ENCODE measurements at places on chromosomes 13 and 19.
A peak's percentile ranks its signal among the peaks of the same experiment; 100 is the strongest.

- no peak for DNase-seq
Measured at GRCh38 chr13:41851351-41851750, 109.6 kb downstream of the VWA8 start.

- DNase-seq: peak; percentile 58
Measured at GRCh38 chr19:40718774-40719391, 2.0 kb downstream of the ITPKC start.

- DNase-seq: peak; percentile 3
Measured at GRCh38 chr19:14536926-14537692, 7.7 kb downstream of the TECR start.

DNA sequence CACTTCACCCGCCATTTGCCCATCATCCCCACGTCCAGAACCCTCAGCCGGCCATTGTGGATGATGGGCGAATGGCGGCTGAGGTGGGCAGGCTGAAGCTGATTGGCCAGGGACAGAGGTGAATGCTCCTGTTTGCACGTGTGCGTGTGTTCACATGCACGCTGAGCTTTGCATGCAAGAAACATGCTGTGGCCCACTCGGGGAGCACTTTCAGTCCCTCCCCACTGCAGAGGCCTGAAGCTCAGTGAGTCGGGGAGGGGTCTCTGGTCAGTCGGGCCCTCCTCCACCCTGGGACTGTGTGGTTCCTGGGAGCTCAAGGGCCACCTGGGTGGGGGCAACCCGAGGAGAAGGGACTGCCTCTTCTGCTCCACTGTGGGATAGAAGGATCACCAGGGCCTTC, 24.9 kb downstream of the CEBPA start:
- no peak for DNase-seq

DNA sequence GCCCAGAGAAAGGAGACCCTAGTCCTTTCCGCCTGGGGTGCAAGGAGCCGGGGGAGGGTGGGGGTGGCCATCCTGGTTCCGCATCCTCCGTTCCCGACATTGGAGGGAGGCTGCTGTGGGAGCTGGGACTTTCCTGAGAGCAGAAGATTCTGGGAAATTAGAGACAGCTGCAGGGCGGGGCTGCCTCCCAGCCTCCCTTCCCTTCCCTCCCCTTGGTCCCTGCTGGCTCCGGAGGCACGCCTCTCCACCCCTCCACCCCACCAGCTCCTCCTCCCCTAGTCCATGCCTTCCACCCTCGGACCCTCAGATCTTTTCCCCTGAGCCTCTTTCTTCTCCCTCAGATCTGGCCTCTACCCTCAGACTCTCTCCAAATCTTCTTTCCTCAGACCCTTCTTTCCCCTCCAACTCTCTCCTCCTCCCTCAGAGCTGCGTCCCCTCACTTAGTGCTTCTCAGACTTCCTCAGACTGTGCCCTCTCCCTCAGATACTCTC, 3.1 kb upstream of the BCL3 start:
- peak; percentile 77 for DNase-seq

GRCh38 chr13:97826421-97827012, 127.0 kb upstream of the IPO5 start:
- no peak for DNase-seq

DNA sequence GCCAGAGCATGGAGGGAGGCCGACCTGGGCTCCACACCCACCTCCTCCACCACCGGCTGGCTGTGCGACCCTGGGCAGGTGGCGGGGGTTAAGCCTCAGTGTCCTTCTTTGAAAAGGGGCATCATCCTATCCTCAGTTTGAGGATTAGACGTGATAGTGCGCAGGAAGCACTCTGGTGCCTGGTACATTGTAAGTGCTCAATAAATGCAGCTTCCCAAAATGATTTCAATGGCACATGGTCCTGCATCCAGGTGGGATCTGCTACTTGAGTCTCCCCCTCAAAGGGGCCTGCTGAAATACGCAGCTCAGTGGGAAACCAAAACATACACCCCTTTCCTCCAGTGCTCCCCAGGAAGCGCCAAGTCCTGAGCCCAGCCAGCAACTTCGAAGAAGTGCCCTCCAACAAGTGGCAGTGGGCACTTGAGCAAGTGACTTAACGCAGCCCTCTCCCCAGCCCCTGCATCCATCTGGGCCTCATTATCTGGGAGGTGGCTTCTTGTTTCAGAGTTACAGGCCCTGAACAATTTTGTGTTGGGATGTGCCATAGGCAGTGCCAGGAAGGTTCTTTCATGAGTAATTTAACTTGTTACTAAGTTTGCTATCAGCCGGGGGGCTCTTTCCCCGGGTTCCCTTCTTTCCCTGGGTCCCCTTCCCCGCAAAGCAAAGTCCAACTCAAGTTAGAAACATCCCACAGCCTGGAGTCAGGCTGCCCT, 17.9 kb downstream of the ACTN4 start:
- DNase-seq: peak; percentile 0

DNA sequence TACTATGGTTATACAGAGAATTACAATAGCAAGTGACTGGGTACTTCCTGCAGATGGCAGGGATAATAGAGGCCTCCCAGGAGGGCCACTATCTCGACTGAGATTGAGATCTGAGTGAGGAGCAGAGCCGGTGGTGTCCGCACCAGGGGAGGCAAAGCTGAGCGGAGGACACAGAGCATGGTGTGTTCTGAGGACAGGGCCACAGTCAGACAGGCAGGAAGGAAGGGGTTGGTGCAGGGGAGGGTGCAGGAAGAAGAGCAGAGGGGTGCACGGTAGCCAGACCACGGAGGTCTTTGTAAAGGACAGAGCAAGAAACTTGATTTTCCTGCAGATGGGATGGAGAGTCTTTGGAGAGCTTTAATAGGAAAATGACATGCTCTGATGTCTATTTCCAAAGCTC, 152.4 kb downstream of the SHISA2 start:
- no peak for DNase-seq

DNA sequence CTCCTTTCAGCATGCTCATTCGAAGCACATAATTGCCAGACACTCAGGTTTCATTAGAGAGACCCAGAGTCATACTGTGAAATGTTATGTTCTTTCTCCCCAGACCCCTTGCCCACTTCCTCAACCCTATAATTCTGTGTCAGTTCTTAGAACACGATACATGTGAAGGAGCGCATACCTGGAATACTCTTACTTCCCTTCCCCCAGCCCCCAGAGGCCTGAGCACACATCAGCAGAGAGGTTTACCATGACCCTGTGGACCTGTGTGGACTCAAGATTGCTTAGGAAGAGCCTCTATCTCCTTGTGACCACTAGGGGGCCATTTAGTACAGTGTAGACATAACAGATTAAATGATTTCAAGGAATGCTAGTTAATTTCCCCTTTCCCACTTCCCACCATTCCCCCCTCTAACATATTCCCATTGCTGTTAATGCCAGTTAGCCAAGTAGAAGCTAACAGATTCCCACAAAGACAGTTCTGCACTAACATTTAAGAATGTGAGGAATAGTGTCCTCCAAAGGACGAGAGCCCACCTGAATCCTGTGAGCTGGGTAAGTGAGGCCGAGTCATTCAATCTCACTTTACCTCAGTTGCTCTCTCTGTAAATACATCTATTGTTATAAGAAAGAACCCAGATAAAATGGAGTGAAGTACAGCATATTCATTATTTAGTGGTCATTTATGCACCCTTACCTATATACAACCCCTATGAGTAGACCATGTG, 154.2 kb upstream of the MAB21L1 start:
- DNase-seq: no peak

DNA sequence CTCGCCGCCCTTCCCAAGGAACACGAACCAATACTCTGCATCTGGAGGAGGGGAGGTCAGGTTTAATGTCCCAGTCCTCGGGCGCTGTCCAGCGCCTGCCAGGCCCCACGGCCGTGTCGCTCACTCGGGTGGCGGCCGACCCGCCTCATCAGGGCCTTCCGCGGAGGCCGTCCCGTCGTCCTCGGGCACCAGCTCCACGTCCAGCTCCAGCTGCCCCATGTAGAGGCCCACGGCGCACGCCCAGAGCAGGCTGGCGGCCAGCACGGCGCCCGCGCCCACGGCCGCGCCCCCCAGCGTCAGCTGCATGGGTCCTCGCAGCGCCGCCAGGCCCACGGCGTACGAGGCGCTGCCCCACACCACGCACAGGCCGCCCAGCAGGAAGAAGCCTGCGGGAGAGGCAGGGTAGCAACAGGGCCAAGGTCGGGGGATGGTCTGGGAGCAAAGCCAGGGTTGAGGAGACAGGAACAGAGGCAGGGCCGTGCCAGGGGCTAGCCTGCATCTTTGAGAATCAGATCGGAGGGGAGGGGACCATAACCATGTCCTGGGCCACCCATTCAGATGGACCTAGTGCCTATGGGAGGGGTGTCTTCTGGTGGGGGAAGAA, 2.5 kb downstream of the TMEM160 start:
- no peak for DNase-seq

- no peak for DNase-seq
Measured at GRCh38 chr19:31717269-31717923, 368.2 kb upstream of the TSHZ3 start.

DNA sequence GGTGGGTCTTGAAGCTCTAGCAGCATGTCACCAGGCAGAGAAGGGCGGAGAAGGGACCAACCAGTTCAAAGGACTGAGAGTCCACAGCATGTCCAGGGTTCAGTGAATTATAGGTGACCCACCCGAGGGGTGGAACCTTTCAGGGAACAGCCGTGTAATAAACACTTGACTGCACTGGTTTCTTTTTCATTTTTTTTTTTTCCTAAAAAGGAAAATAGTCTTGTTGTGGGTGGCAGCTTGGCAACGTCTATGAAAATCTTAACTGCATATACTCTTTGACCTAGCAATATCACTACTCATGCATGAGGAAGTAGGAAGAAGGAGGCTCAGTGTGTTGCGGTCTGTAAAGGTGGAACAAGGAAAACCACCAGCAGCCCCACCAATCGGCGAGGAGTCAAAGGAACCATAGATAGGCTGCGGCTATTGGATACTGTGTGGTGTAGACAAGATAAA, 13.0 kb upstream of the MYH14 start:
- DNase-seq: no peak

DNA sequence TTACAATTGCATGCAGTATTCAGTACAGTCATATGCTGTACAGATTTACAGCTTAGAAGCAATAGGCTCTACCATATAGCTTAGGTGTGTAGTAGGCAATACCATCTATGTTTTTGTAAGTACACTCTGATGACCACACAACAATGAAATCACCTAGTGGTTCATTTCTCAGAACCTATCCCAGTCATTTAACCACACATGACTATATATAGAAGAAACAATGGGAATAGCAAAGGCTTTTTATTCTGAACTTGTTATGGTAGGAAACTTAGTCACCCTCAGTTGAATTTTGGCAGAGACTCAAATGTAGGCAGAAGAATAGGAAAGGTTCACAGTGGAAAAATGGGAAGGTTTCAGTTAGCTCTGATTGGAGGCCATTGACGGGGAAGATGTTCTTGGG, 1075.1 kb upstream of the MIR17HG start:
- peak; percentile 18 for DNase-seq

- DNase-seq: no peak
Measured at GRCh38 chr19:47661611-47662010, 51.6 kb upstream of the EHD2 start.

- no peak for DNase-seq
Measured at GRCh38 chr19:39148939-39149529, 23.4 kb downstream of the PAK4 start.

- DNase-seq: peak; percentile 20
Measured at GRCh38 chr19:3151563-3152418, 16.0 kb downstream of the GNA15 start.

DNA sequence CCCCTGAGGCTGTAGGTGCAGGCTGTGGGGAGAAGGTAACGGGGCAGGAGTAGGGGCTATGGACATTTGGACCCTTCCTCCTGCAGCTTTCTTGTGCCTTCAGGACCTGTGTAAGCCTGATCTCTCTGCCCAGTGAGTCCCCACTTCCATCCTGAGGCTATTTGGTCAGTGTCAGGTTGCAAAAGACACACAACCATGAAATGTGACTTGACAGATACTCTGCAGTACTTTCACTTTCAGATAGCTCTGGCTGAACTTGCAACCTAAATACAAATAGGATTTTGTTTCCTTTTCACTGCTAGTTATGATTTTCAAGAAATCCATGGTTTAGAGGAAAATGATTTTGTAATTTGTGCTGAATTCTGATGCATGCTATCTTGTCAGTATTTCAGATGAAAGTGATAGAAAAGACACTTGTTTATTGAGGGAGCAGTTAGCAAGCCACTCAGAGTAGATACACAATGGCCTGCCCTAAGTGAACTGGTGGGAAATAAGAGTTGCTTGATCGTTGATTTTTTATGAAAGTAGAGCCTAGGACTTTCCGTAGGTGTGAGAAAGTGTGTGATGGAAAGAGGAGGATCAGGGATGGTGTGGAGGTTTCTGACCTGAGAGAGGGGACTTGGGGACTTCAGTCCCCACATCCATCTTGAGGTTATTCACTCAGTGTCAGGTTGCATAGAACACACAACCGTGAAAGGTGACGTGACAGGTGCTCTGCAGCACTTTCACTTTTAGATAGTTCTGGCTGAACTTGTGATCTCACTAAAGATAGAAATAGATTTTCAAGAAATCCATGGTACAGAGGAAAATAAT, 18.1 kb upstream of the EID2 start:
- no peak for DNase-seq

GRCh38 chr19:35882114-35882832, 13.9 kb downstream of the APLP1 start:
- peak; percentile 62 for DNase-seq

DNA sequence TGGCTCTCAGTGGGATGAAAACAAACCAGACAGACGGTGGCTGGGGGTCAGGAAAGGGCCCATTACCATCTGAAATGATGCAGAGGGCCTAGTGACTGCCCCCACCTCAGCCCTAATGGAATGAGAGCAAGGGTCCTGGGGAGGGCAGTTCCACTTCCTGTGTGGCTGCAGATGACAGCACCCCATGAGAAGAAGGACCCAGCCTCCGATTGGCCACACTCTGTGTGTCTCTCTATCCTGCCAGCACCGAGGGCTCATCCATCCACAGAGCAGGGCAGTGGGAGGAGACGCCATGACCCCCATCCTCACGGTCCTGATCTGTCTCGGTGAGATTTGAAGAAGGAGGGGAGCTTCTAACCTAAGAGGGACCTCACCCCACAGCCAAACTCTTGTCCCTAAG, 498 bp downstream of the LILRB1 start:
- no peak for DNase-seq

GRCh38 chr13:36366031-36366430, 19.8 kb upstream of the SPART start:
- DNase-seq: no peak

DNA sequence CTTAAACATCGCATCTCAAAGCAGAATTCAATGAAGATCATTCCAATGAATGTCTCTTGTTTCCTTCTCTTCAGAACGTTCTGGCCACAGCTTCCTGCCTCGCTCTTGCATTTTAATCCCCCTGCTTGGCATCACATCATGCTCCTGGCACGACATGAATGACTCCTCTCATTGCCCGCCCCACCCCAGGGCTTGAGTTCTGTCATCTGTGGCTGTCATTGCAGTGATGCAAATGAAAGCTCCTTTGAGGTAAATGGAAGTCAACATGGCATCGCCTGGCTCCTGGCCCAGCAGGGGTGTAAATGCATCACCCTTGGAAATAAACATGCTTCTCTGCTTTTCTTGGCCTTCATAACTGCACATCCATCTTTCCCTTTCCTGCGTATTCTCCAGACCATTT, 48.6 kb downstream of the SCEL start:
- DNase-seq: no peak

DNA sequence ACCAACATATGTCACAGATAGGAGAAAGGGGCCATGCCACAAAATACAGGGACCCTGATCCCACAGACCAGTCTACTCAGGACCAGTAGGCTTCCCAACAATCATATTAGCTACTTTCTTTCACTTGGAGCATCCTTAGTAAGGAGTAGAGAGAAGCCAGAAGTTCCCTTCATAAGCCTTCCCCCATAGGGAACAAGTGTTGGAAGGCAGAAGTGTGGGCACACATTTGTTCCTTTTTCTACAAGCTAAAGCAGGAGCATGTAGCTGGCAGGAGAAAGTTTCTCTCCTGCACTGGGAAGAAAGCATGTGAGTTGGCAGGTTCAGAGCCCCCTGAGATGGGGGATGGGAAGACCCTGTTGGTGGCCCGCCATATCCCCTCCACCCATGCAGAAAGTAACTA, 165.4 kb downstream of the KCTD12 start:
- DNase-seq: no peak
